ENCODE measurements at places on chromosomes 1 and 21. TPM values are rescaled to one million over a fixed set of nuclear protein-coding genes. Genes with fewer than 3 reads are reported as not detected.

GRCh38 chr1:241532864-241533263, 686 bp downstream of the KMO start:
- DNase-seq: no peak

Gene OR6N1
- total RNA-seq: not detected

Gene ABCA4
- total RNA-seq: 113 TPM

Gene PLA2G2D
- not detected for total RNA-seq

Gene NHLH1
- under 0.01 TPM for total RNA-seq
